ENCODE measurements at places on chromosomes 2 and 18. TPM values are rescaled to one million over a fixed set of nuclear protein-coding genes. Genes with fewer than 3 reads are reported as not detected.

RSAD2 gene
- total RNA-seq, result 1.7 TPM

CFAP210 gene
- total RNA-seq, result not detected

NPPC gene
- total RNA-seq, result not detected

NT5DC4 gene
- total RNA-seq, result not detected

RFX8 gene
- 2.6 TPM for total RNA-seq

All from fibroblast of lung (primary cell).